ENCODE measurements at places on chromosomes 1 and 21.

GRCh38 chr1:192967901-192968300 is 91.3 kb downstream of the UCHL5 start:
- no peak for DNase-seq

DNA sequence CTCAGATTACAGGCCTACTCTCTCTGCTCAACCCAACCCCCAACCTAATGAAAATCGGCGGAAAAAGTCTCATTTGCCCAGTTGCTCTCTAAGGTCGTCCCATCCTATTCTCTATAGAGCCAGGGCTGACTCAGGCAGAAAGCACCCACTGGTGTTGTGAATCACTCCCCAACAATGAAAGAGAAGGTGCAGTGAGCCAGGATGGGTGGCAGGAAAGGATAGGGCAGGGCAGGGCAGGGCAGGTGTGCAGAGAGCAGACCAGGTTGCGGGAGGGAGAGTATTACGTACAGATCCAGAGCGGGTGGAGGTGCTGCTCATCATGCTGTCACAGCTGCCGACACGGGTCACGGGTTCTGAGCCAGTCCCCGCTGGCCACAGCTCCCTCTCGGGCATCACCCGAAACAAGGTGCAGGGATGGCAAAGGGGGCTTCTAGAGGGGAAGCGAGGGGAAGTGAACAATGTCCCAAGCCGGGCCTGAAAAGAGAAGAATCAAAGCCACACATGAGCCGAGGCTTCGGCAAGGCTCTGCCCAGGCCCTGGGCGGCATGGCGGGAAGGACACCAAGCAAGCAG is 5.3 kb downstream of the C1orf116 start:
- DNase-seq: peak; percentile 86

DNA sequence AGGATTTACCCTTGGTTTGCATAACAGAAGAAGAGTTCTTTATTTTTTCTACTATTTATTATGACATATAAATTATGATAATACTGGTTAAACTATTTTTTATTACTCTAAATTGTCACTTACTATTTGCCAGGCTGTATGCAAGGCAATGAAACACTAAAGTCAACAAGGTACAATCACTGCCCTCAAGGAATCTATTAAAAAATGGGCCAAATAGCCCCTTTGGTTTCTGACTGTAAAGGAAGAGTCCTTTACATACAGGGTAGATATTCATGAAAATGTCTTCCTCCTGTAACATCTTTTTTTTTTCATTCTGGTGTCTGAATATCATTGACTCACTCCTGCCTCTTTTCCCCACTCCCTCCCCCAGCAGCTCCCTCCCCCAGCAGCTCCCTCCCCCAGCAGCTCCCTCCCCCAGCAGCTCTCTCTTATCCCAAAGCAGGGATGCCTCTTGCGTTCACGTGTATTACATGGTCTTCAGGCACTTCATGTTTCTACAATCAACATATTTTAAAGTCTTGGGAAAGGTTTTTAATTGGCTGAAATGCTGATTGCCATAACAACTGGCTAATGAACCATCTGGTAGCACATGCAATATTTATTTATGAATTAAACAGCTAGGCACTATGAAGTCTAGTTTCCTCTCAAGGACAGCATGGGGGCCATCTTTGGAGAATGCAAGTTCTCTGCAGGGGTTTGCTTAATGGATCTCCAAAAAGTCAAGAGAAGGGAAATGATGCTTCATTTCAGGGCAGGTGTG is 400.4 kb upstream of the PLXNA2 start:
- DNase-seq: no peak

DNA sequence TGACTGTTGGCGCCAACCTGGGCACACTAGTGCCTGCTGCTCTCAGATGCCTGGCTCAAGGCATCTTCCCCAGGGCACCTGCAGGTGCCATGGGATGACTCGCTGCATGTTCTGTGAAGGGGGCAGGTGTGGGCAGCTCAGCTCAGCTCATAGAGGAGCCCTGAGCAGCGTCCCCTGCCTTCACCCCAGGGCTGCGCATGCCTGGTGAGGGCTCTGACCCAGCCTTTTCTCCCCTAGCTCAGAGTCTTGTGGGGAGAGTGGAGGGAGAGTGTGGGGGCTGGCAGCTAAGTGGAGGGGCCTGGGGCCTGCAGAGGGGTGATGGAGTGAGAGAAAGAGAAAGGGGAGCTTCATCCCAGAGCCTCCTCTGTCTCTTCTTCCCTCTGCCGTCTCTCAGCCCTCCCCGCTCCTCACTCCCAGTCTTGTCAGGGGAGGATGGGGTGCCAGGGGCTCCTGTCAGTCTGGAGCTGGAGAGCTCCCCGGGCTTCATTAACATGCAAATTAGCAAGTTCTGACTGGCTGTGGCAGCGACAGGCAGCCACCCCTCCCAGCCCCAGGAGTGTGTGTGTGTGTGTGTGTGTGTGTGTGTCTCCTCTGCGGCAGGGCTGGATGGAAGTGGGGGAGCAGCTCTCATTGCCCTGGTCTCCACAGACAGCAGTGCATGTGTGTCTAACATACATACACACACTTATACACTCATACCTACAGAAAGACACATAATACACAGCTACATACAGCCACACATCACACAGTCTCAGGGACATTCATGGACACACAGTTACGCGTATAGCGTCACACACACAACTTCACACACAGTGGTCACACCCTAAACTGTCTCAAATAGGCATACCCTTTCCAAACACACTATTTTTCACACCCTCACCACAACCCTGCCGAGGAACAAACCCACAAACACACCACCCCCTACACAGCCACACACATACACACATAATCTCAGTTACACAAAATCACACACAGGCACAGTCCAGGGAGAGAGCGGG is 34.0 kb downstream of the FOXO6 start:
- DNase-seq: no peak

GRCh38 chr1:29974316-29974724 is 738.0 kb downstream of the PTPRU start:
- peak; percentile 16 for DNase-seq
